ENCODE measurements at places on chromosomes 6 and 20. TPM values are rescaled to one million over a fixed set of nuclear protein-coding genes. Genes with fewer than 3 reads are reported as not detected.

Gene NOX3
- total RNA-seq: not detected

Gene NKAPL
- 0.14 TPM for total RNA-seq

Gene DDX43
- 11.0 TPM for total RNA-seq

Gene MICAL1
- total RNA-seq: 55.4 TPM

GRCh38 chr6:80402266-80402665 is 295.8 kb downstream of the BCKDHB start:
- no peak for DNase-seq

GRCh38 chr6:148628251-148628650 is 118.6 kb upstream of the UST start:
- no peak for DNase-seq

- no peak for DNase-seq
Observed at GRCh38 chr6:43292341-43292740, 5.7 kb upstream of the SLC22A7 start.

DNA sequence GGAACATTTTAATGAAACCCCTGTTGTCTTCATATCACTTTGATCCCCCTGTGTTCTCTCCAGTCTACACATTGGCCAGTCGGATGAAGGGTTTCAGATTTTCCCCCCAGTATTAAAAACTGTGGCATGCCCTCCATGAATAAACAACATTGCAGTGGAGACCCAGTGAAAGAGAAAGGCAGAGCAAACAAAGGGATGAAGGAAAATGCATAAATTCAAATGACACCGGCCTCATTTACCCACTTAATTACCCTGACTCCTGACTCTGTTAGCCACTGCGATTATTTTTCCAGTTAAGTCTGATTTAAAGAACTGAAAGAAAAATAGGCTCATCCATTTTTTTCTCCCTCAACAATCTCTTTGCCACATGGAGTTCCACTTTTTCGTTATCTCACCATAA is 569.2 kb downstream of the TFAP2B start:
- DNase-seq: no peak

DNA sequence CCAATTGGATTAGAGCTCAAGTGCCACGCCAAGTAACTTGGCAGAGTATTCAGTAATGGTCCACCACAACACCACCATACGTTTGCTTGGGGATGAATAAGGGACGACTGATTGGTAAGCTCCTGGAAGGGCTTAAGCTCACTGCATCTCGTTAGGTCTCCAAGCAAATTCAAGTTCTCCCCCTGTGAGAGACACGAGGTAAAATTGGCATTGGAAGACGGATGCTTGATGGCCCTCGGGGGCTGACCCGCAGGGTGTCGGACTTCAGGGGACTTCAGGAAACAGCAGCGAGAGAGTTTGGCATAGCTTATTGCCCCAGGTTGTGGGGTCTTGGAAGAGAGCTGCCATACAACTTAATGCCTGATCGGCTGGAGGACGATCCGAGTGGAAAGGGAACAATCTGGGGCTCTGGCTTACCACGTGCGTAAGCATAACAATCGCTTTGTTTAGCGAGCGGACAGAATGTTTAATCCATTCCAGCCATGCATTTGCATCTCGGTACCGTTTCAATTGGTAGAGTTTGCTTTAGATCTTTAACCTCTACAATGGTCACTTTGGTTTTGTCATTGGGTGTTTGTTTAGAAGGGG is 4.8 kb upstream of the ZNFX1 start:
- DNase-seq: no peak

DNA sequence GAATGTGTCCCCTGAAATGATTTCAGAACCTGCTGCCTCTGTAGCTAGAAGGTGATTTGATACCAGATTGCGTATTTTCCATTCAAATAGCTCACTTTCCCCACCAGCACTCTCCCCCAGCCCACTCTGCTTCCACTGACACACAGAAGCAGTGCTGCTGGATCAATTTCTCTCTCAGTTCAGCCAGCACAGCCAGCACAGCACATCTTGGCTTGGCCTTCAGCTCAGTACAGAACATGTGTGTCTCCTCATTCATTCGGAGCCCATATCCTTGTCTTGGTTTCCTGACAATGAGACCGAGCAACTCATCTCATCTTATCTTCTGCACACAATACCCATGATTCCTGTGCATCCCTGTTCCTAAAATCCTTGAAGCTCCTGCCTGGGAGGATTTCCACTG is 33.8 kb upstream of the CD83 start:
- DNase-seq: no peak

GRCh38 chr6:5736016-5736738 is 270.5 kb downstream of the NRN1 start:
- DNase-seq: no peak

Data from prostate gland (tissue), 2 donors.